Stimulated activated naive CD8-positive, alpha-beta T cell treated with anti-CD3 and anti-CD28 coated beads, Interleukin-15, amount 100 ng/mL, for 72 hours (primary cell): ENCODE measurements at places on chromosomes 12 and 14.

DNA sequence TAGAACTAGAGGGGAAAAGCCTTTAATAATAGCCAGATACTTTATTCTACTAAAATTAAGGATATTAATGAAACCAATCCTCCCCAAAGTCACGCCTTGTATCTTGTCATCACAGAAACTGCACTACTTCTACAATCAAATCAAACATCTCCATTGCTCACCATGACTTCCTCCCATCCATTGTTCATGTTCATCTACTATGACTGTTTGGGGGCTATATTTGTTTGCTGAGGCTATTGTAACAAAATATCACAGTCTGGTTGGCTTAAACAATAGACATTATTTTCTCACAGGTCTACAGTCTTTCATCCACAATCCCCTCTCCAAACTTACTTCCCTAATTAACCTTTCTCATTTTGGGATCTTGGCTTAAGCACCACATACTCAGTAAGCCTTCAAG, 193.6 kb upstream of the FSCB start:
- DNase-seq: no peak

- DNase-seq: peak; percentile 13
These were observed 16.6 kb downstream of the NOXRED1 start for GRCh38 chr14:77406718-77407117.

DNA sequence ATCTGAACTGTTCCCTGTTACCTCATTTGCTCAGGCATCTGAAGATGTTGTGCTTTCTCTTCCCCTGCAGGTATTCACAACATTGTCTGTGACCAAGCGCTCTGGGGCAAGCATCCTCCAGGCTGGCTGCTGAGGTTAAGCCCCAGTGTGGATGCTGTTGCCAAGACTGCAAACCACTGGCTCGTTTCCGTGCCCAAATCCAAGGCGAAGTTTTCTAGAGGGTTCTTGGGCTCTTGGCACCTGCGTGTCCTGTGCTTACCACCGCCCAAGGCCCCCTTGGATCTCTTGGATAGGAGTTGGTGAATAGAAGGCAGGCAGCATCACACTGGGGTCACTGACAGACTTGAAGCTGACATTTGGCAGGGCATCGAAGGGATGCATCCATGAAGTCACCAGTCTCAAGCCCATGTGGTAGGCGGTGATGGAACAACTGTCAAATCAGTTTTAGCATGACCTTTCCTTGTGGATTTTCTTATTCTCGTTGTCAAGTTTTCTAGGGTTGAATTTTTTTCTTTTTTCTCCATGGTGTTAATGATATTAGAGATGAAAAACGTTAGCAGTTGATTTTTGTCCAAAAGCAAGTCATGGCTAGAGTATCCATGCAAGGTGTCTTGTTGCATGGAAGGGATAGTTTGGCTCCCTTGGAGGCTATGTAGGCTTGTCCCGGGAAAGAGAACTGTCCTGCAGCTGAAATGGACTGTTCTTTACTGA, 44.9 kb downstream of the EID3 start:
- no peak for DNase-seq

- no peak for DNase-seq
These were observed 535.0 kb downstream of the FOXG1 start for GRCh38 chr14:29301571-29301970.

GRCh38 chr14:54698966-54699530, 132.1 kb downstream of the SAMD4A start:
- no peak for DNase-seq

GRCh38 chr14:60509438-60510253, 700 bp downstream of the SIX6 start:
- no peak for DNase-seq

DNA sequence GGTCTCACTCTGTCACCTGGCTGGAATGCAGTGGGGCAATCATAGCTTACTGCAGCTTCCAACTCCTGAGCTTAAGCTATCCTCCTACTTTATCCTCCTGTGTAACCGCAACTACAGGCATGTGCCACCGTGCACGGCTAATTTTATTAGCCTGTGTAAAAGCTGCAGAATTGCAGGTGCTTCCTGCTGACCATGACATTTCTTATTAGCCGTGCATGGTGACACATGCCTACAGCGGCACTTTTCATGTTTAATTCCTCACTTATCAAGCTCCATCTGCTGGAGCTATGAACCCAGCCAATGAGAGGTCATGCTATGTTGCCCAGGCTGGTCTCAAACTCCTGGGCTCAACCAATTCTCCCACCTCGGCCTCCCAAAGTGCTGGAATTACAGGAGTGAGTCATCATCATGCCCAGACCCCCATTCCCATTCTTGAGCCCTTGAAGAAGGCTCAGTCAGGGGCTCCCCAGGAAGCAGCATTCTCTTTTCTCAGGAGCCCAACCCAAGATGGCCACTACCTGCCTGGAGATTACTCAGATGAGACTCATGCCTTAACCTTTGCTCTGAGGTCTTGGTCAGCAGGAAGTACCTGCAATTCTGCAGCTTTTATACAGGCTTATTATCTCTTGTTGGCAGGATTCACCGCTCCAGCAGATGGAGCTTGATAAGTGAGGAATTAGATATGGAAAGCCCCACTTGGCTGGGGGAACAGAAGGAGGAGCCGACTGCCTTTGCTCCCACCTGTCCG, 503.2 kb downstream of the MED13L start:
- DNase-seq: no peak

DNA sequence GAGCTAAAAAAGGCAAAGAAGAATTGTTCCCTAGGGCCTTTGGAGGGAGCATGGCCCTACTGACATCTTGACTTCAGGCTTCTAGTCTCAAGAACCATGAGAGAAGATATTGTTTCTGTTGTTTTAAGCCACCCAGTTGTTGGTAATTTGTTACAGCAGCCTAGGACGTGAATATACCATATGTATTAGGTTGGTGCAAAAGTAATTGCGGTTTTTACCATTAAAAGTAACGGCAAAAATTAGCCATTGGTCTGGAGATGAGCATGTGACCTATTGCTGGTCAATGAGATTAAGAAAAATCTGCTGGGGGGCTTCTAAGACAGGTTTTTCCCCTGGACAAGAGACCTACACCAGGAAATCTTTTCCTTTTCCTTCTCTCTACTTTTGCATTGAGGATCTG, 9.8 kb upstream of the HRK start:
- no peak for DNase-seq

- DNase-seq: no peak
These were observed 13.0 kb upstream of the RIOX1 start for GRCh38 chr14:73477618-73478266.

DNA sequence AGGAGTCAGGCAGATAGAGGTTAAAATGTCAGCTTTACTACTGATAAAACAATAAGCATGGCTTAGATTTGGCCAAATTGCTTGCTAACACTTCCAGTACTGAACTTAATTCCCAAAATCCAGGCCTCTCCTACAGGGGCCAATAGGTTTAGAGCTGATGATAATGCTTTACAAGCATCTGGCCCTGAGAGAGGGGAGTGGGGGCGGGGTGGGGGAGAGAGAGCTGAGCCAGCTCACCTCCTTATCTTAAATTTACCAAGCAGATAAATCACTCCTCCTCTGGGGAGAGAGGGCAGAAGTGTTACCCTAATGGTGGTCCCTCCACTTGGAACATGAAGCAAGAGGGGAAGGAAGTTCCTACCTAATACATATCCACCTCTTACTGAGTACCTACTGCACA, 182.2 kb upstream of the CRY1 start:
- no peak for DNase-seq

DNA sequence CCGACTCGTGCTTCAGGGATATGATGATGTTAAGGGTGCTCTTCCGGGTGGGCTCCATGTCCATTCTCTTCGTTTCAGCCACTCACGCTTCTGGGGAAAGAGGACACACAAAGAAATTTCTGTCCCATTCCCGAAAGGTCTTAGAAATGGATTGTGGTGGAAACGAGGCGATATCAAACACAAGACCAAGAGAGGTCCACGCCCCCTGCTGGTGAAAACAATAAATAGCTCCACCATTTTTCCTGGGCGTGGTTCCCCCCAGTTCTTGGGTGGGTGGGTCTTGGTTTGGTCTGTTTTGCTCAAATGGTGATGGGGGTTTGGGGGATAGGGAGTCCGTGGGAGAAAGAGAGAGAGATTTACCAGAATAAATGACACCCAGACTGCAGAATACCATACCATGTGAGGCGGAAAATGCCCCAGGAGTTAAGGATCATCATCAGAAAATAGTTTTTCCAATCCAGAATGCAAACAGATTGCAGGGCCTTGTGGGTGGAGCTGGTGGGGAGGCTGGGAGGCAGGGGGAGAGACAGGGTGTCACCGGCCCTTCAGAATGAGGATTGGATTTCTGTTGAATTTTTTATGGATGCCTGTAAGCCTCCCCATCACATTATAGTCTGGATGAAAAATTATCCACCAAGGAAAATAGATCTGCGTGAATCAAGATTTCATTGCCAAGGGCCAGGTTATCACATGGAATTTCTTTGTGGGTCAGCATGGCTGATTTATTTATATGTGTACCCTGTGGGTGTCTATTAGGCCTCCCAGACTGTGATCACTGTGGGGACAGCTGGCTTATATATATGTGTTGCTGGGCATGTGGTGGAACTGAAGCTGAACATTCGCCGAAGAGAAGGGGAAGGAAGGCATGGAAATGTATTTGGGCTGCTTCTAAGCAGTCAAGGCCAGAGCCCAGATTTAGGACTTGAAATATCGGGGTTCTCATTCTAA, 55.8 kb downstream of the SRRM4 start:
- DNase-seq: peak; percentile 8

DNA sequence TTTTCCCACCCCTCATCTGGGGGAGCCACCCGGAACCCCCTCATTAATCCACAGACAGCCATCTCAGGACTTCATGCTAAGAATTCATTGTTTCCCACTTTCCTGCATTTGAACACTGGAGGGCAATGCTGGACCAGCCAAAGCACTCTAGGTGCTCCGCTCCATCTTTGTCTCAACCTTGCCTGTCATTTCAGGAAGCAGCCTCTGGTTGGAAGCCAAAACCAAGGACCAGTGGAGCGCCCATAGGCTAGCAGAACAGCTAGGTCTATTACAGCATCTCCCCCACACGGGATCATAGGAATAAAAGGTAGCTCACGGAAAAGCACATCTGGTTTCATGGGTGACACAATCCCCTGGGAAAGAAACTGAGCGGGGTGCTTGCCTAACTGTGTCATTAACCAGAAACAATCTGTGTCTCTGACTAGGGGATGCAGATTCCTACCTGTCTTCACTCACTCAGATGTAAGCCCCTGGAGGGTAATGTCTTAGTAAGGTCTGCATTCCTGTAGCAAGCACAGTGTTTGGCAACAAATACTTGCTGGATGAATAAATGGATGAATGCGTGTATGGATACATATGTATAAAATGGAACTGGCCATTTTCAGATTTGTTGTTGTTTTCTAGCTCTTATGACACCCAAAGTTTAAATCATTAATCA, 197.0 kb downstream of the DAD1 start:
- DNase-seq: no peak

DNA sequence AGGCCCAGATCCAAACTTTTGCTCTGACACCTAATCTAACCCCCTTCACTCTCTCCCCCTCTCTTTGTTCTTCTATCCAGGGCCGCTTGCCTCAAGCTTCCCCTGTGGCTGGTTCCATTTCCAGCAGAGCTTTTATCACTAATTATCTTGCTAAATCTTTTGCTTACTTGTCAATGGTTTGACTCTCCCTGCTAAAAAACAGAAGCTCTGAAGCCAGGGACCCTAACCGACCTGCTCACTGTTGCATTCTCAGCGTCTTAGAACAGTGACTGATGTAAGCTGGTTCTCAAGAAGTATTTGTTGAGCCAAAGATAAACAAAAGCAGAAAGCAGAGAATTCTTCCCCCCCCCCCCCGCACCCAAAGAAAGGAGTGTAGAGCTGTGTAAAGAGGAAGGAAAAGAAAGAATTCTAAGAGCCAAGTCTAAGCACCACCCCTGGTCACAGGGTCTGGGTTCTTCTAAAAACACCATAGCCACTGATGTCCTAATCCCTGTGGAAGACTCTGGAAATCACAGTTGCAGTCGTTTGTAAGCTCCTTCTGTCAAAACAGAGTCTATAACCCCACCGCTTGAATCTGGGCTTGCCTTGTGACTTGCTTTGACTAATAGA, 385.8 kb downstream of the MED13L start:
- DNase-seq: no peak

- peak; percentile 88 for DNase-seq
These were observed at the start of gene REC8 for GRCh38 chr14:24171422-24172260. Gene REC8, plus strand, starts transcription at chr14:24172080. Its CDS starts 473 bp downstream, at chr14:24172553.

GRCh38 chr14:51182131-51182565, 57.9 kb upstream of the TMX1 start:
- no peak for DNase-seq

GRCh38 chr14:27927519-27927918, 839.1 kb upstream of the FOXG1 start:
- DNase-seq: no peak

GRCh38 chr12:78430551-78430950, 434.0 kb upstream of the SYT1 start:
- no peak for DNase-seq

- DNase-seq: no peak
These were observed 21.9 kb downstream of the MYRFL start for GRCh38 chr12:69846976-69847375.

GRCh38 chr14:63578300-63578699, 35.1 kb upstream of the PPP2R5E start:
- DNase-seq: no peak

DNA sequence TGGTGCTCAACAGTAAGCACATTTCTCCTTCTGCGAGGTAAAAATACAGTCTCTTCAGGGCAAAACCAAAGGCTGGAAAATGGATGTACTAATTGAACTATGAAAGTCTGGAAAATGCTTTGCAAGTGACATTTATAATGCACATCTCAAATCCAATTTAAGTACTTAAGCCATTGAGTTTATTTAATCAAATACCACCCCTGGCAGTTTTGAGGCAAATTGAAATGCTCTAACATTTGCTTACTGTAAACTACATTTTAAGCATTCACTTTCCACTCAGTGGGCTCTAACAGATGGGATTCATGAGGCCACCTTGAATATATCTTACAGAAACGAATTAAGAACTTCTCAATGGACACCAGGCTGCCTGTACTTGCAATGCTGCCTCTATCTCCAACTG, 69.7 kb downstream of the HELB start:
- DNase-seq: no peak

GRCh38 chr14:95134304-95134933, 22.9 kb downstream of the DICER1 start:
- no peak for DNase-seq

GRCh38 chr12:27937768-27938167, 34.8 kb downstream of the PTHLH start:
- no peak for DNase-seq

DNA sequence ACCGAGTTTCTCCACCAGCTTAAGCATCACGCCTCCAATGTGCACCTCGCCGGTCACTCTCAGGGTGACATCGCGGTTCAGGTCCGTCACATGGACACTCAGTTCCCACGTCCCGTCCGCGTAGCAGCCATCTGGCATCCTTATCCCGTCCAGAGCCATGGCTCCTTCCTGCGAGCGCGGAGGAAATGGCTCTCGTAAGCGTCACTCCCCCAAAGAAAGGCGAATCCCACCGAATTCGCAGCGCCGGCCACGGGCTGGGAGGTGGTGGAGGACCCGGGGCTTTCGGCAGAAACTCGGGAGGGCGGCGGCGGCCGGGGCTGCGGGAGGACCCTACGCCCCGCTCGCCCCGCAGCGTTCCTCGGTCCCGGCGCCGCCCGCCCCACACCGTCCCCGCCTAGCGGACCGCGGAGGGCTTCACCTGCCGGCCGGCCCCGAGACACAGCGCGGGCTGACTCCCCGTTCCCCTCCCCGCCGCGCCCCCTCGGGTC, 396 bp downstream of the FERMT2 start:
- no peak for DNase-seq
